CD4-positive, alpha-beta T cell treated with Interferon alpha-2 for 1 hour (primary cell): ENCODE measurements at places on chromosomes 4 and X.

DNA sequence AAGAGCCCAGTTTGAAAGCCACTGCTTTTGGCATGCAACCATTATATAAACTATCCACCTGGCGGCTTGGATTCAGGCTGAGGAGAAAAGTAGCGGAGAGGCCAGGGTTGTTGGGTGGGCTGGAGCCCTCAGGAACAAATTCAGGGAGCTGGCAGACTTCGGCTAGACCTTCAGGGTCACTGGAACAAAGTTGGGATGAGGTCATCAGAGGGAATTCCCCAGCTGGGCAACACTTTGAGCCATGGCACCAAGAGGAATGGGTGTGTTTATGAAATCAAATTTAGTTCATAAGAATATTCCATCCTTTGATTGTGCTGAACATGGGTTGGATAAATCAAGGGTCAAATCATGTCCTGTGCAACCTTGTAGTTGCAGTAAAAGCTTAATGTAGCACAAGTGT is 22.0 kb downstream of the MTMR1 start:
- DNase-seq, result no peak

DNA sequence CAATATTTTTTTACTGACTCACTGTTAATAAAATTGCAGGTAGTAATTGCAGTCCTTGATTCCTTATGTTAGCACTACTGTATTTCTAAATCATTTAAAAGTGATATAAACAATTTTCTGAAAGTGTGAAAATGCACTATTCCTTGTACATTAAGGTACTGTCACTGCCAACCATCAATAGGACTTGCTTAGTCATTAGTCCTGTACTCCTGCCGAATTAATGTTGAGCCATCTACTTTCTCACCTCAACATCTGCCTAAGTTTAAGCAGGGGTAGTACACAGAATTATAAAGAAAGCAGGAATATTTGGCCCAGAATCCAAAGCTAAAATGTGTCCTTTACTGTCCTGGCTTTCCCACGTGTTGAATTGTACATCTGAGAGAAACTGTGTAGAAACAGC is 87.0 kb upstream of the TRPC3 start:
- no peak for DNase-seq

DNA sequence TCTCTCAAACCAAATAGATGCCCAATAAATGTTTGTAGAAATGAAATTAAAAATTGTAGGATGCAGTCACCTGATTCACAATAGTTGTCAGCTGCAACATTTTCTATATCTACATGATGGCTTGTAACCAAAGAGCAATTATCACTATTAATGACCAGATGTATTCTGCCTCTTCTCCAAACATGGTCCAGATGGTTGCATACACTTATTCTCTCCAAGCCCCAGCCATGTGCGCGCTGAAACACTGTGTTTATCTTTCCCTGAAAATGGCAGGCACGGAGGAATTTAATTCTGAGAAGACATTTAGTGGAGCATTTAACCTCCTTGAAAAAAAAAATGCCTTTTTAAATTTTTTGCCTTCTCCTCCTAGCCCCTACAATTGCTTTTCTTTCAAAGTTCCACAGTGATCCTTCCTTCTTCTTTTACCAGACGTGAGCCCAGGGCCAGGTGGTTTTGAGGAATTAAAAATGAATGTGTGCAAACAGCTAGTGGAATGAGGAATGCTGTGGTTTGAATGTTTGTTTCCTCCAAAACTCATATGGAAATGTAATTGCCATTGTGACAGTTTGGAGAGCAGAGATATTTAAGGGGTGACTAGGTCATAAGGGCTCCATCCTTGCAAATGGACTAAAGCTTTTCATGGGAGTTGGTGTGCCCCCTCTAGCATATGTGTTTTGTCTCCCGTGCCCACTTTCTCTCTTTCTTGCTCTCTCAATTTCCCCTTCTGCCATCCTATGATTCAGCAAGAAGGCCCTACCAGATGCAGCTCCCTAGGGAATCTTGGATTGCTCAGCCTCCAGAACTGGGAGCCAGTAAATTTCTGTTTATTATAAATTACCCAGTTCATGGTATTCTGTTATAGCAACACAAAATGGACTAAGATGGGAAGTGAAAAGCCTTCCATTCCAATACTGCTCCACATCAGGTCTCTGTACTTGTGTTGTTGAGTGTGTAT is 136.0 kb downstream of the GABRB1 start:
- DNase-seq, result no peak

DNA sequence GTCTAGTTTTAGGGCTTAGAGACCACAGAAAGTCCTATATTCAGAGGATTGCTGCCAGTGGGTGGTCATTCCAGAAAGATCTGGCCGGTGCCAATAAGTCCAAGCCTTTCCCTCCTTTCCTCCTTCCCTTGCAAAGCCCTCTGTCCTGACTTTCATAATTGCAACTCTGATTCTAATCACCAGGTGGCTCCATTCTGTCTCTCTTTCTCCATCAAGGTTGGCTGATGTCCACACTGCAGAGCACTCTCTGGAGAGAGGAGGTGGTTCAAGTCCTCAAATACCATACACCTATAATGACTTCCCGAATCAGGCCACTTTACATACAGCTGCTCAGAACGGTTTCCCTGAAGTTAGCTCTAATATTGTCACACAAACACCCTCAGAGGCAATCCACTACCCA is 22.4 kb upstream of the ARMCX4 start:
- DNase-seq, result no peak

DNA sequence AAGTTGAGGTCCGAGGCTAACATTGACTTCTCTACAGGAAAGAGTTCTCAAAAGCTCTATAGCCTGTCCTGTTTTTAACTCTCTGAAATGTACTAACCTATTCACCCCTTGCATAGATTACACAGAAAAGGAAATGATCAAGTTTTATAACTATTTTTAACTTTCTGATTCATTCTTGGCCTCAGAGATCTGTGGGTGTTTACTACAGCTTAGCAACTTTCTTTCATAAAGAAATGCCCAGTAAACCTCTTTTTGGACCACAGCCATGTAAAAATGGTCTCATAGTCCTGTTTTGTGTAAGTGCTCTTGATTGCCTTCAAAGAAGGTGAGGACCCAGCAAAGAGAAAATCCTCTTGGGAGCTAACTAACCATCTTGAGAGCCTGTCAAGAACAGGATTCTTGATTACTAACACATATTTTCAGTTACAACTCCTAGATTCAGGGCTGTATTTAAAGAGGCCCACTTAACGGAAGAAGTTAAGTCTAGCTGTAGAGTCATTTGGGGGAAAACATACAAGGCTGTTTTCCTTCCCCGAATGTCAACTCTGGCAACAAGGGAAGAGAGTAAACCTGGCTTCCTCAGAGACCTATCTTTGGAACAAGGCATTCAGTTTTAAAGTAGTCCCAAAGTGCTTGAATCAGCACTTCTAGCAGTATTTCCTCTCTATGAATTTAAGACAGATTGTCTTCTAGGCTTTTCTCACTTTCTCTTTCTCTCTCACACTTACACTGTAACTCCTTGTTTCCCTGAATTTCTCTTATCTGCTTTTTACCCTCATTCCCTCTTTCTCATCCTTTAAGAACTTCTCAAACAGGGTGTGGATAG is 78.2 kb downstream of the IL21 start:
- no peak for DNase-seq

GRCh38 chrX:9503261-9503660 is 38.4 kb downstream of the TBL1X start:
- no peak for DNase-seq

- no peak for DNase-seq
Measured at GRCh38 chr4:53591372-53591892, at the start of gene LNX1. LNX1 (minus strand) TSS chr4:53591486; CDS start chr4:53574002, 17,484 bp downstream.

GRCh38 chrX:136262243-136262642 is 11.0 kb upstream of the MAP7D3 start:
- DNase-seq, result no peak

DNA sequence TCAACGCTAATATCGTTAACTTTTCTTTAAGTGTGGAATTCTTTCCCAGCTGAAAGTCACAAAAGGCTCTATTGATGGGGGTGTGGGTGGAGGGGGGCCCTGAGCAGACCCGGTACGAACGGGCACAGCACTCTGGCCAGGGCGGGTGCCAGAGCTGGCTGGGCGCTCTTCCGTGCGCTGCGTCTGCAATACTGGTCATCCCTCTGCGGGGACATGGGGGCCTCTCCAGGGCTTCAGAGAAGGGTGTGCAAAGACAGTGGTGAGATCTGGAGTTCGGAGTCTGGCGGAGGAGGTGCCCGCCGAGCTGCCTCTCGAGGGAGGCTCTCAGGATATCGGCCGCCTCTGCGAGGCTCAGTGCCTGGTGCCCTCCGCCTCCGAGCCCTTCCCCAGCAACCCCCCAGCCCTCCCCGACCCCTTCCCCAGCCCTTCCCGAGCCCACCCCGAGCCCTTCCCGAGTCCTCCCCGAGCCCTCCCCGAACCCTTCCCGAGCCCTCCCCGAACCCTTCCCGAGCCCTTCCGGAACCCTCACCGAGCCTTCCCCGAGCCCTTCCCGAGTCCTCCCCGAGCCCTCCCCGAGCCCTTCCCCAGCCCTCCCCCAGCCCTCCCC is 34.3 kb downstream of the FGFRL1 start:
- DNase-seq, result no peak

- DNase-seq, result no peak
Measured at GRCh38 chr4:78058591-78059523, 1.7 kb downstream of the FRAS1 start.

DNA sequence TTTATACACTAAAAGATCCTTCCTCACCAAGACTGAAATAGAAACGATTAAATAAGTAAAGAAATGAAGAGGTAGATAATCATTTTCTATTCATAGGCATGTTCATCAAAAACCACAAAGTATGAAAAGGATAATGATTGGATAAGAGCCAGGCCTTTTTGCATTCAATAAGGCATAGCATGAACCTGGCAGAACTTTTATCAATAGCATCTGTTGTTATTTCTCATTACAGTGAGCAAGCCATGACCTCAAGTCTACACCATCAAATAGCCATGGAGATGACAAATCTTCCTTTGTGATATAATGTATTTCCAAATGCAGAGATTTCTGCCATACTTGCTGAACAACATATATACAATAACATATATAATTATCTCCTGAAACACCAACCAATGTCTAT is 206.0 kb upstream of the SLC7A11 start:
- no peak for DNase-seq

- DNase-seq, result peak; percentile 77
Measured at GRCh38 chr4:81844717-81845116, 373.0 kb upstream of the RASGEF1B start.

GRCh38 chrX:124030520-124030919 is 69.0 kb downstream of the STAG2 start:
- DNase-seq, result no peak

GRCh38 chr4:88964450-88964849 is 92.5 kb downstream of the FAM13A start:
- no peak for DNase-seq

GRCh38 chr4:42641656-42642055 is 15.2 kb downstream of the ATP8A1 start:
- DNase-seq, result no peak

DNA sequence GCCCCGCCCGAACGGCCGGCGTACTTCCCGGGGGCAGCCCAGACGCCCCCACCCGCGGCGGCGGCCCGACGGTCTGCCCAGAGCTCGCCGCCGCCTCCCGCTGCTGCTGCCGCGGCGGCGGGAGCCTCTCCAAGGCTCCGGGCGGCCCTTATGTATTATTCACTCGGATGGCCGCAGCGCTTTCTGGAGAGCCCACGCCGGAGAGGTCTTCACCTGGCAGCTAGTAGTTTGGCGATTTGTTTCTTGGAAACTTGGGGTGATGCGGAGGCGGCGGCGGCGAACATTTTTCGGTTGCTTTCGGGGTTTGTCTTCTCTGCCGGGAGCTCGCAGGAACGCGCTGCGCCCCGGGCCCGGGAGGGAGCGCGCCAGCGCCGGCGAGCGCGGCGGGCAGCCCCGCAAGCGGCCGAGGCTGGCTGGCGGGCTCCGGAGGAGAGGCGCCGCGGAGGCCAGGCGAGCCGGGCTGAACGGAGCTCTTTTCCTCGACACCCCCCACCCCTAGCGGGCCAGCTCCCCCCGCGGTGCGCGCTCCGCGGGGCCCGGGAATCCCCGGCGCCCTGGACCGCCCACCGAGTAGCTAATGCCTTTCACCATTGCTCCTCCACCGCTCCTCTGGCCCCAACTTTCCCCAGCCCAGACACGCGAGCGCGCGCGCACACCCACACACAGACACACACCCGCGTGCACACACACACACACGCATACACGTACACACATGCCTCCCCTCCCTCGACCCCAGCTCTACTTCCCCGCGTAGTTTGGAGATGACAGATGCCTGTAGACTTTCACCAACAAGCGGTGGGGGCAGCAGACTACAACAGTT is 113.5 kb downstream of the DHX15 start:
- peak; percentile 21 for DNase-seq

- no peak for DNase-seq
Measured at GRCh38 chrX:134601240-134601765, 57.0 kb downstream of the PLAC1 start.

DNA sequence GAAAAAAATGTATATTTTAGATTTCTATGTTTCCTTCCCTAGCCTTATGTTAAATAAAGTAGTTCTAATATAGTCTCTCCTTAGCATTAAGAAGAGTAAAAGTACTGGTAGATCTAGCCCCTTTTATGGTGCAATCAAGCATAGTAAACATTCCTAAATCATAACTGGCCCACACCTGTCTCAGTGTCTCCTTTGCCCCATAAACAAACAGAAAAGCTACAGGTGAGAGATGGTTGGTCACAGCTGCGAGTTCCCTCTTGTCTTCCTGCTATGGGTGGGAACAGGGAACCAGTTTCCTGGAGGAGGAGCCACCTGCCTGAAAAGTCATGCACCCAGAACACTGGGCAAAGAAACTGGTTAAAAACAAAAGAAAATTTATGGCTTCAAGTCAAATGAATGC is 16.6 kb downstream of the SOWAHB start:
- DNase-seq, result no peak

GRCh38 chr4:77120886-77121508 is 36.0 kb upstream of the CCNG2 start:
- DNase-seq, result no peak

GRCh38 chr4:147543034-147543433 is 62.1 kb downstream of the EDNRA start:
- DNase-seq, result no peak

- no peak for DNase-seq
Measured at GRCh38 chr4:153387981-153388380, 43.5 kb downstream of the MND1 start.

- no peak for DNase-seq
Measured at GRCh38 chrX:109384699-109385098, 97.2 kb downstream of the GUCY2F start.

DNA sequence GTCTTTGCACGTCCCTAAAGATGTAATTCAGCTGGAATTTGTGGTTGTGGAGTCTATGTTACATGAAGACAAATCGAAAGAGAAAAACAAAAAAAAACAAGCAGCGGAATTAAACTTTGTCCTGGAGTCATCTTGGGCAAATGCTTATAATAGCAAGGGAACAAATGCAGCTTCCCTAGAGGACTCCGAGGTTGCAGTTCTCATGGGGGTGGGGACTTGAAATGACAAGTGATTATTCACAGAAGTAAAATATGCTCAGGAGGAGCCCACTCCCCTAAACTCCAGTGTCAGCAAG is 362.4 kb downstream of the ARHGAP24 start:
- no peak for DNase-seq

GRCh38 chrX:133215017-133215416 is 3.1 kb downstream of the TFDP3 start:
- no peak for DNase-seq

DNA sequence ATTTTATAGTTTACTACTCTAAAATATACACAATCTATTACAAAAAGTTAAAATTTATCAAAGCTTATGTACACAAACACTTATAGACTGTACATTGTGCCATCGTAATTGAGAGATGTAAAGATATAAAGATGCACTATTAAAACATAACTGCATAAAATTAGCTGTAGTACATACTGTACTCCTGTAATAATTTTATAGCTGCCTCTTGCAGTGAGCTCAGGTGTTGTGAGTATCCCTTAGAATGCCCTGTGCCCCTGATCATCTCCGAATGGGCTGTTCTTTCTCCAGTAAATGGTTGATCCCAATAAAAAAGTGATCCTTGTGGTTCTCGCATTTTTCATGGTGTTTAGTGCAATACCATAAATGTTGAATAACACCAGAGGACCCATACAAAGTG is 101.2 kb downstream of the TMEM164 start:
- DNase-seq, result no peak
